ENCODE measurements at places on chromosomes 6 and 20.

GRCh38 chr6:144295211-144295610 is 10.1 kb downstream of the UTRN start:
- no peak for DNase-seq

DNA sequence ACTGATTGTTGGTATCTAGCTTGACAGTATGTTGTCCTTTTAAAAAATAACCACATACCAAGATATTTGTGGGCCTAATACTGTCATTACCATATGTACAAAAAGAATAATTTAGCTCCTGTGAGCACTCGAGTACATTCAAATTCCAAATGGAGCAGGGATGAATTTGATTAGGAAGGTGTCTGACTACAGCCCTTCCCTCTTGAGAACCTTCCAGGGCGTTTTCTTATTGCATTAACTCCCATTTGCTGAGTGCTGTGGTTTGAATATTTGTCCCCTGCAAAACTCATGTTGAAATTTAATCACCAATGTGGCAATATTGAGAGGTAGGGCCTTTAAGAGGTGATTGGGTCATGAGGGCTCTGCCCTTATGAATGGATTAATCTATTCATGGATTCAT is 76.9 kb upstream of the RALY start:
- no peak for DNase-seq

- DNase-seq, result no peak
These were observed 473.6 kb downstream of the EPHA7 start for GRCh38 chr6:92945799-92946198.

GRCh38 chr6:14766391-14766994 is 479.4 kb upstream of the JARID2 start:
- no peak for DNase-seq

DNA sequence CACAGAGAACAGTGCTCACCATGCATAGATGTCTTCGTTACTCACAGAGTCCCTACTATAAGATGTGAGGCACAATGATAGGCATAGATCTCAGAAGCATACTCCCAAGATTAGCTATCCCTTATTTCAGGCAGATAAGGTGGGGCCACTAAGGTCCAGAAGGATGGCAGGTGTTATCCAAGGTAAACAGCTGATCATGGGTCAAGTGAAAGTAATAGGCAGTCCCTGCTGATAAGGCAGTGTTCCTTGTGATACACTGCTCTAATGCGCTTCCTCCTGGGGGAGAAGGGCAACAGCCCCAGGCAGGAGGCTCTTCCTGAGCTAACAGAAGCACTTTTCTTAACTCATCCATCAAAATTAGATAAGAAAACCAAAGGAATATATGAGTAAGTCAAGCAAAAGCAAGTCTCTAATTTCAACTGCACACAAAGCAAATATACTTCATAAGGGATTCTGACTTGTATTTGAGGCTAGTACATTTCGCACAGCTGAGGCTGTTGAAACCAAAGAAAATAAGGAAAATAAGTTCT is 42.2 kb downstream of the METTL24 start:
- no peak for DNase-seq

DNA sequence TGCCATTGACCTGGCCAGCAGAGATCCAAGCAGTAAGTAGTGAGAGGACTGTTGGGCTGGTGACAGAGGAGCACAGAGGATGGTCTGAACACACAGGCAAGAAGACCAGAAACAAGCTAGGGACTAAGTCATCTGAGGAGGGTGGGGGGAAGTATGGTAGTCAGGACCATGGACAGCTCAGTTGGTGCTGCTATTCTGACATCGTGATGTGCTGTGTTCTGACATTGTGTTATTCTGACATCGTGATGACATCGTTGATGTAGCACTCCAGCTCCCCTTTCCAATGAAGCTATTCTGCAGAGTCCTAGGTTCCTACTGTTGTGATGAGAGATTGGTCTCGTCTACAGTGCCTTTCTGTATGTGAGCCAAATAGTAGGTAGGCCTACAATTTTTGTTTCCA is 28.7 kb downstream of the CFAP206 start:
- peak; percentile 27 for DNase-seq

- no peak for DNase-seq
These were observed 249.4 kb downstream of the ATXN1 start for GRCh38 chr6:16511723-16512489.

GRCh38 chr20:49594143-49594930 is 26.4 kb upstream of the PTGIS start:
- peak; percentile 98 for DNase-seq

- DNase-seq, result no peak
These were observed 18.9 kb downstream of the PHACTR2 start for GRCh38 chr6:143696664-143697000.

GRCh38 chr6:169807229-169807628 is 55.8 kb downstream of the ERMARD start:
- no peak for DNase-seq

DNA sequence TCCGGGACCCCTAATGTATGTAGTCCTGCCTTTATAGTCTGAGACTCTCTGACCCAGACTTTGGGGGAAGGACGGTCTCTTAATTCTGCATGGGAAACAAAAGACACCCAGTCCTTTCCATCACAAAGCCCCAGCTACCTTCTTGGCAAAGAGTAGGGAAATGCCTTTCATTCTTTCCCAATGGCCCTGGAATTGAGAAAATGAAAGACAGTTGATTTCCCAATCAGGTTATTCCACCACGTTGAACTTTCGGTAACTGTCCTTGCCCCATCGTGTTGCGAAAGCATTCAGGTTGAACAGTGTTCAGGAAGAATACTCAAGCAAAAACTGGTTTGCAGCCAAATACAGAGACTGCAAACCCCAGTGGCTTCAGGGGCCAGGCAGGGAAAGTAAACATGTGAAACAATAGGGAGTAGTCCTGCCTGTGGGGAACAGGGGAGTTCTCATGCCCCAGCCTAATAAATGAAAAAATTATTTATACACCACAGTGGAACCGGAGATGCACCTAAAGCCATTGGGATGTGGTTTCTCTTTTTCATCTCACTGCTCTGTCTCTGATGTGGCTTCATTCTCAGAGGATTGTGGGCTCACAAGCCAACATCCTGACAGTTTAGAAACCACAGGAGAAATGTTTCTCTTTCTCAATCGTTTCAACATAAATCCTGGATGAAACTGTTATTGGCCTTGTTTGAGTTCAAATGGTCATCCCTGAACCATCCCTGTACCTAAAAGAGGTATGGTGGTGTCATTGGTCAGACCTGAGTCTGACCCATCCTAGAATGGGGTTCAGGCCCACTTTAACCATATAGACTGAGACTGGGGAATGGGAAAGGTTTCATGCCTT is 44.2 kb upstream of the SLC9A8 start:
- peak; percentile 62 for DNase-seq

DNA sequence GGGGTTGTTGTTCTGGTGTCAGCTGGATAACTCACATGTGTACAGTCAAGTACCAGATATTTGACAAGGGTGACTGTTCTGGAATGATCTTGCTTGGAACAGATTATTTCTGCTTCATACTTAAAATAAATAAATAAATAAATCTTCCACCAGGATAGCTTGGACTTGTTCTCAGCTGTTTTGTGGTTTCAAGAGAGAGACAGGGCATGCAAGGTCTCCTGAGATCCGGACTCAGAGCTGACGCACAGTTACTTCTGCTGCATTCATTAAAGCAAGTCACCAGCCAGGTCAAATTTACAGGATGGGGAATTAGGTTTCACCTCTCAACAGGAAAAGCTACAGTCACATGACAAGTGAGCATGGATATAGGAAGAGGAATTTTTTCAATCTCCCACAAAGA is 285.0 kb upstream of the SPTLC3 start:
- DNase-seq, result no peak

GRCh38 chr20:57090590-57091560 is 175.6 kb downstream of the BMP7 start:
- DNase-seq, result no peak

- DNase-seq, result no peak
These were observed 3.4 kb downstream of the HLA-F start for GRCh38 chr6:29726571-29727194.

DNA sequence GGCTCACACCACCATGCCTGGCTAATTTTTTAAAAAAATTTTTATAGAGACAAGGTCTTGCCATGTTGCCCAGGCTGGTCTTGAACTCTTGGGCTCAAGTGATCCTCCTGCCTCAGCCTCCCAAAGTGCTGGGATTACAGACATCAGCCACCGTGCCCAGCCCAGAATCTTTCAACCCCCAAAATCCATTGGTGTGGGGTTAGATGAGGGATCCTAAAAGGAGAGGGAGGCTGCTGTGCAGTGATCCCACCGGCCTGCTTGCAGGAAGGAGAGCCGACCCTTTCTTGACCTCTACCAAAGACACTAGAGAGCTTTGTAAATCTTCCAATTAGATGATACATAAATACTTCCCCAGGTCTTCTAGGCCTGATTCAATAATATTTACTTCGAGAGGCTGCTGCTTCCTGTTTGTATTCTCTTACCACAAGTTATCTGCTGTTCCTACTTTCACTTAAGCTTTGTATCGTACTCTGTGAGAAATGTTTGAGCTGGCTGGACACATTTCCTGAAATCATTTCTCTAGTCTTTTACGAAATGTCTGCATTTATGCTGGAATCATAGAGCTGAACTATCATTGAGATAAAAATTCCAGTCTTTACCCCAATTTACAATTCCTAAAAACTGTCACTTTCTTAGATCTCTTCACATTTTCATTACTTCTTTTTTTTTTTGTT is 49.3 kb upstream of the IER3 start:
- no peak for DNase-seq

DNA sequence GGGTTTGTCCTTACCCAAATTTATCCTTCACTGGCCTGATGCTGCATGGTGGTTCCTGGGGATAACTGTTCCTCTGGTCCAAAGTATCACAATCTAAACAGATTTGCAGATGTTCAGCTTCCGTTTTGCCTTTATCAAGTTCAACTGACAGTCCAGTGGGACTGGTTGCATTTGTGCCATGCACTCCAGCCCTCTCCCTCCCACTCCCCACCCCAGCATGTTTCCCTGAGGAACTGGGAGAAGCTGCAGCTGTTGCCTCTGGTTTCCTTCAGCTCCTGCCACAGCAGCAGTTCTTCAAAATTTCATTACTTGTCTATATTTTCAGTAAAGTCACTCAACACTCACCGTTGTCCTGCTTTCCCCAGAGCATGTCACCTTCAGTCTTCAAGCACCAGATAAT is 39.5 kb upstream of the KIF16B start:
- DNase-seq, result no peak

- DNase-seq, result no peak
These were observed at the start of gene GCNT2 for GRCh38 chr6:10521104-10521808. TSS of gene GCNT2 (plus strand) at chr6:10521351. CDS start at chr6:10528912, 7,561 bp downstream.

DNA sequence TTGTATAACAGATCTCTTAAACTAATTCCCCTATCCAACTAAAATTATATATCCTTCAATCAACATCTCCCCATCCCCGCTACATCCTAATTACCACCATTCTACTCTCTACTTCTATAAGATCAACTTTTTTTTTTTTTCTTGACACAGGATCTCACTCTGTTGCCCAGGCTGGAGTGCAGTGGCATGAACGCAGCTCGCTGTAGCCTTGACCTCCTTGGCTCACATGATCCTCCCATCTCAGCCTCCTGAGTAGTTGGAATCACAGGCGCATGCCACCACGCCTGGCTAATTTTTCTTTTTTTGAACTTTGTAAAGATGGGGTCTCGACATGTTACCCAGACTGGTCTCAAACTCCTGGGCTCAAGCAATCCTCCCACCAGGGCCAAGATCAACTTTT is 5.0 kb downstream of the DNAAF9 start:
- DNase-seq, result no peak

DNA sequence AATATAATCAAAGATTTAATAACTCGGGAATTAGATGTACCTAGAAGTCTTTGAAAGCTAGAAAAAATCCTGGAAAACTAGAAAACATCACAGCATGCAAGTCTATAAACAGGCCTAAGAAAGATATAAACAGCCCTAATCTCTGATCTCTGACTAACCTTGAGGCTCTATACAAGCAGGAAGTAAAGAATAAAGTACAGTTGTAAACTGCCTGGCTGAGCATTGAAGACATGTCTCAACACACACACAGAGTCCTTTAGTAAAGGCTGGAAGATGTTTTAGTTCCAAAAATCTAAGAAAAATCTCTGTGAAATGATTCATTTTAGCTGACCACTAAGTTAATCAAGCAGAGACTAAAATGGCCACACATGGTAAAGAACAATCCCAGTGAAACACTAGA is 774.5 kb downstream of the EYS start:
- DNase-seq, result no peak

DNA sequence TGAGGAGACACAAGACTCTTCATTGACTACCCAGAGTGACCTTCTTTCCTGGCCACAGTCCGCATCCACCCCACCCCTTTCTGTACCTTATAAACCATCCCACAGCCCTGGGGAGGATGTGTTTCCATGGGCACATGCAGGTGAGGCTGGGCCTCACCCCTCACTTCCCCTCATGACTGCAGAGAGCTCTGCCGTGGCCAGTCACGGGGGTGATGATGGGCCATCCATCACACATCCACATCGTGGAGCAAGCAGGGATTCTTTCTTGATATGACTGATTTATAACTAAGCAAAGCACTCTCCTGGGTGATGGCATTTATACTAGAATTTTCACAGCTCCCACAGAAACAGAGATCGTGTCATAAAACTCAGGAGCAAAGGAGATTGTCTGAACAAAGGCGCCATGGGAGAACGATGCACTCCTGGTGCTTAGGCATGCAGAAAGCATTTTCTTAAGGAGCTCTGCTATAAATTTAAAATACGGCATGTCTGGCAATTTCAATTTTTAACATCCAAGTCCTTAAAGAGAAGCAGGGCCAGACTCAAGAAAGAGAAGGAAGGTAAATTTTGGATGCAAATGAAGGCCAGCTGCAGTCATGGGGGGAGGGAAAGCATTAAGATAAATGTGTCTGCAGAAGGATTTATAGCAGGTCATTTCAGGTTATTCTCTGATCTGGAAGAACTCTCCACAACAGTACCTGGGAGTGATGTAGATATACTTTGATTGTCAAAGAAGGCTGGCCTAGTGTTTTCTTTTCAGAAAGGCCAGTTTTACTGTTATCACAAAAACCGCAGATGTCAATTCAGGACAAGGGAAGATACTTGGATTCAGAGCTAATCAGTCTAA is 777.0 kb downstream of the C6orf118 start:
- DNase-seq, result no peak

DNA sequence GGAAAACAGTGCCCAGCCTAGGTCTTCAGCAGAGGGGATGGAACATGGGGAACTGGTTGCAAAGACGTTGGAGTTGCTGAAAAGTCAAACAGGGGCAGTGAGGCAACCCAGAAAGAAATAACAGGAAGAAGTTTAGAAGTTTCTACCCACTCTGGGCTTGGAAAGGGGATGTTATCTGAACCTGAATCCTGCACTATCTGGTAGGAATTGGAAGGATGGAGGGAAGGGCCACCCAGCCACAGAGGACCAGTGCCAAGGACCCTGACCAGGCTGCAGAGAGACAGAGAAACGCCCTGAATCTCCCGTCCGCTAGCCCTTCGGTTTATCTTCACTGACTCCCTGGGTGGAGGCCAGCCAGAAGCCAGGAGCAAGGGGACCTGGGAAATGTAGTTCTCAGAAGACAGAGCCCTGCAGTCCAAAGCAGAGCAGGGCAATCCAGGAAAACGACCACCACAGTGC is 217.3 kb upstream of the RREB1 start:
- DNase-seq, result no peak

DNA sequence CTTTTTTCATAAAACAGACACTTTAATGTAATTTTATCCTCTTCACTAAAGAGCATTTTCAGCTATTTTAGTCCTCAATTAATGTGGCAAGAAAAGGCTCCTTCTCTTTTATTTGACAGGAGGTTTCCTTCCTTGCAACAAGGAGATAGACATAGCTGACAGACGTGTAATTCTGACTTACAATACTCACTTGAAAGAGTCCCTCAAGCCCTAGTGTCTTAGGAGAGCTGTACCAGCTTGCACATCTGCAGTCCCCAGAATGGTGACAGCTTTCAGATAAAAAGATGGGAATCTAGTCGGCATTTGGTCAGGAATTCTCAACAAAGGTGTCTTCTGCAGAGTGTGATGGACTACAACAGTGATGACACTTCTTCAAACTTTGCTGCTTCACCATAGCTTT is 603.7 kb upstream of the PTCHD4 start:
- no peak for DNase-seq

Data from stromal cell of bone marrow (primary cell).